Esophagus muscularis mucosa (tissue), 4 donors: ENCODE measurements at places on chromosomes 6 and 20.

GRCh38 chr20:8255945-8256632, 124.0 kb downstream of the PLCB1 start:
- DNase-seq, result no peak
- H3K27me3 ChIP-seq, result no peaks in the 10 kb centered on the region
- H3K4me1 ChIP-seq, result peaks cover 19% of the 10 kb centered on the region
- H3K27ac ChIP-seq, result no peak overlapping the region

DNA sequence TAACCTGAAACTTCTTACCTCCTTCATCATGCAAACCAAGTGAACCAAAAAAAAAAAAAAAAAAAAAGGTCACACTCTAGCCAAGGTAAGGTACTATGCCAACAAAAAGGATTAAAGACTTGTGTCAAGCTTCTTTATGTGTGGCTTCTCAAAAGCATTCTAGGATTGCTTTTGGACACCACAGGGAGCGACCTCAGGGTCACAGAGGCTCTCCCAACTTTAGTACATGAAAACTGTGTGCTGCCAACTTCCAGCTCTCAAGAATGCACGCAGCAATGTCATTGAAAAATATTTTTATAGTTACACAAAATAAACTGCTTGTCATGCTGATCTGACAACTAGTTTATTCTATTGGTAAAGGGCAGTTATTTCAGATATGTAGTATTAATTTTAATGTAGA, 243.8 kb downstream of the PLCB1 start:
- H3K4me3 ChIP-seq, result no peak overlapping the region
- no peaks in the 10 kb centered on the region for H3K27me3 ChIP-seq
- no peak for DNase-seq
- H3K36me3 ChIP-seq, result no peaks in the 10 kb centered on the region
- peaks cover 29% of the 10 kb centered on the region for H3K4me1 ChIP-seq
- H3K27ac ChIP-seq, result peak overlapping the region; percentile 28

GRCh38 chr6:55450005-55450404, 122.7 kb downstream of the GFRAL start:
- no peak overlapping the region for H3K27ac ChIP-seq
- no peak overlapping the region for H3K4me3 ChIP-seq
- no peaks in the 10 kb centered on the region for H3K27me3 ChIP-seq
- H3K36me3 ChIP-seq, result no peaks in the 10 kb centered on the region

DNA sequence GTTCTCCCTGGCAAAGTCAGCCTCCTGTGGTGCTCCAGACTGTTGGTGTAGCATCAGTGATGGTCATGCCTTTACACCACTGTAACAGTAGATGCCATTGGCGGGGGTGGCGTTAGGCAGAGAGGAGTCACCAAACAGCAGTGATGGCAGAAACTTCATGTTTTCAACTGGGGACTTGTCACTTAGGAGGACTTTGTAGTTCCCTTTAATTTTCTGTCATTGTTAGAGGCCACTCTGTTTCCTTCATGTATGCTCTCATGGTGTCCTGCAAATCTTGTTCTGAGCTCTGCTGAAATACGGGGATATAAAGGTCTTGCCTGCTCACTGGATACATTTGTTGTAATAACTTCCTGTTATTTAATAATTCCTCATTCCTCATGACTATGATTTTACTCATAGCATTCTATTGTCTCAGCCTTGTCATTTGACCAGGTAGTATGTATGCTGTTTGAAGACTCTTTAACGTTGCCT, 4.6 kb downstream of the MAP3K4 start:
- DNase-seq, result peak; percentile 72
- no peaks in the 10 kb centered on the region for H3K27me3 ChIP-seq
- H3K4me1 ChIP-seq, result peaks cover 41% of the 10 kb centered on the region

DNA sequence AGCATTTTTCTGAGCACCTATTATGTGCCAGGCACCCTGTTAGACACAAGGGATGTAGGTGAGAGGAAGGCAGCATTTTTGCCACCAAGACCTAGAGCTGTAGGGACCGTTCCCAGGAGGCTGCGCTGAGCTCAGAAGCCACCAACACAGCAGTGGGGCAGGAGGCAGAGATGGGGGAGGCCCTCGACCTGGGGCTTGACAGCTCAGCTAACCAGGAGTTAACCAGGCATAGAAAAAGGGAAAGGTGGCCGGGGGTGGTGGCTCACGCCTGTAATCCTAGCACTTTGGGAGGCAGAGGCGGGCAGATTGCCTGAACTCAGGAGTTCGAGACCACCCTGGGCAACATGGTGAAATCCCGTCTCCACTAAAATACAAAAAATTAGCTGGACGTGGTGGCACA, 29.5 kb downstream of the KIF25 start:
- H3K27me3 ChIP-seq, result peaks cover 22% of the 10 kb centered on the region
- no peaks in the 10 kb centered on the region for H3K36me3 ChIP-seq
- H3K4me3 ChIP-seq, result no peak overlapping the region
- no peak overlapping the region for H3K27ac ChIP-seq
- peaks cover 7% of the 10 kb centered on the region for H3K4me1 ChIP-seq

GRCh38 chr20:21240394-21240793, 62.7 kb upstream of the XRN2 start:
- H3K4me3 ChIP-seq, result no peak overlapping the region
- H3K4me1 ChIP-seq, result no peaks in the 10 kb centered on the region
- no peak for DNase-seq
- H3K27me3 ChIP-seq, result no peaks in the 10 kb centered on the region

DNA sequence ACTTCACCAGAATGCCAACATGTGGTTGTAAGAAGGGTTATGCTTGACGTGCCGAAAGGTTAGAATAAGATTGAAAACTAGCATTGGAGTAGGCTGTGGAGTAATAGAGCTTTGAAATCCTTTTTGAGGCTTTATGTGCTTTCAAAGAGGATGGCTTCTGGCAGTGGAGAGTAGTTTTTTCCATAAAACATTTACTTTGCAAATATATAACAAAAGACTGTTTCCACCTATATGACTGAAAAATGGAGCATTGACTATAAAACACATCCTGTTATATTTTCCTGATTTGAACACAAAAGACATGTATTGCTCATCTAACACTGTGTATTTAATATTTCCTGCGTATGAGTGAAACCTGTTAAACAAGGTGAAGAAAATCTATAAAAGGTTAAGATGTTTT, 38.8 kb downstream of the ZFAND3 start:
- DNase-seq, result no peak
- no peak overlapping the region for H3K4me3 ChIP-seq
- H3K36me3 ChIP-seq, result no peaks in the 10 kb centered on the region
- H3K27me3 ChIP-seq, result no peaks in the 10 kb centered on the region
- H3K4me1 ChIP-seq, result peaks cover 8% of the 10 kb centered on the region

DNA sequence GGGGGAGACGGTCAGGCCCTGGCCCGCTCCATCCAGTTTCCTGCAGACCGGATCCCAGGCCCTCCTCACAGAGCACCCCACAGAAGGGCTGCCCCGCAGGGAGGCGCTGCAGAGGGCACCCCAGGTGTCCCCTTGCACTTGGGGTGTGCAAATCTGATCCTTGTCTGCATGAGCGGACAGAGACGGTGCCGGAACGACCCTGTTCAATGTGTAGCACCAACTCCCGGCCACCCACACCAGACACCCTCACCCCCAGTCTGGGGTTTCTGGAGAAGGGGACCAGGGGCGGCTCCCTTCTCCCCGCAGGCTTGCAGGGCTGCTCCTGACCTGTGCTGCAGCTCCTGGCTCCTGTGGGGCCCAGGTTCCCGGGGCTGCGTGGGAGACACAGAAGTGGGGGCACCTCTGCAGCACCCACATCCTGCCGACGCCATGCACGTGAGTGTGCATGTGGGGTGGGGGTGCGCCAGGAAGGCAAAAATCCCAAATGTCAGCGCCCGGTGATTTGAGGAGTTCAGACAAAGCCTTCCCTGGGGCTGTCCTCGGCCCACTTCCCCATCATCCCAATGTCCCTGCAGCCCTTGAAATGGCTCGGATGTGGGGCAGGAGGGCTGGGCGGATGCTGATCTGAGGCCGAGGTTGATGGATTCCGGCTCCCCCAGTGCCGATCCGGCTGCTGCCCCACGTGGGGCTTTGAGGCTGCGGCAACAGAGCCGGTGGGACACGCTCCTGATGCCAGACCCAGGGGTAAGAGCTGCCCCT, 85.3 kb upstream of the BHLHE23 start:
- no peak overlapping the region for H3K27ac ChIP-seq
- no peak overlapping the region for H3K4me3 ChIP-seq
- H3K4me1 ChIP-seq, result no peaks in the 10 kb centered on the region
- H3K27me3 ChIP-seq, result no peaks in the 10 kb centered on the region

GRCh38 chr6:78062993-78063392, 410.2 kb downstream of the MEI4 start:
- no peak overlapping the region for H3K4me3 ChIP-seq
- H3K36me3 ChIP-seq, result no peaks in the 10 kb centered on the region
- no peak overlapping the region for H3K27ac ChIP-seq
- no peaks in the 10 kb centered on the region for H3K4me1 ChIP-seq

DNA sequence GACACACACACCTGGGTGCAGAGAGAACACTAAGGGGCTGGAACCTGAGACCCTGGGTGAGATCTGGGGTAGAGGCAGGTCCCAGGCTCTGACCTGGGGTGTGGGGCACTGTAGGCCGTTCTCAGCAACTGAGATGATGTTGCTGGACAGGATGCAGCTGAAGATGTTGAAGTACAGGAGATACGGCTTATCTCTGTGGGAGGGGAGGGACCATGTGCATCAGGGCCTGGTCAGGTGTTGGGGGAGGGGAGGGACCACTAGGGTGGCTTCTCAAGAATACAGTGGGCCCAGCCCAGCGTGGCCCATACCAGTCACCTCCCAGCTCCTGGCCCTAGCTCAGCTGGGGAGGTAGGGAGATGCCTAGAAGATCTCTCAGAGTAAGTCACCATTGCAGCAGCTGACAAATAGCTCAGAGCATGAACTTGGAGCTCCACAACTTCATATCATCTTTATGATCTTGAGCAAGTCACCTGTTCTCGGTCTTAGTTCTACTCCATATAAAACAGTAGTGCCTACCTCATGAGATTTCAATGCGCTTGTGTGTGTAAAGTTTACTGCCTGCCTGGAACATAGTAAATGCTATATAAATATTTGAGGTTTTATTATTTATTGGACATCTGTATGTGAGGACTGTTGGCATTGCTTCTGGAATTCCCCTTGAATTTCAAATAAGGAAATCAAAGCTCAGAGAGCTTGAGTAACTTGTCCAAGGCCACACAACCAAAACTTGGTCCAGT, 3.8 kb downstream of the SLC44A4 start:
- no peak overlapping the region for H3K27ac ChIP-seq
- no peak overlapping the region for H3K4me3 ChIP-seq
- no peaks in the 10 kb centered on the region for H3K27me3 ChIP-seq
